ENCODE measurements at places on chromosomes 4 and X.

DNA sequence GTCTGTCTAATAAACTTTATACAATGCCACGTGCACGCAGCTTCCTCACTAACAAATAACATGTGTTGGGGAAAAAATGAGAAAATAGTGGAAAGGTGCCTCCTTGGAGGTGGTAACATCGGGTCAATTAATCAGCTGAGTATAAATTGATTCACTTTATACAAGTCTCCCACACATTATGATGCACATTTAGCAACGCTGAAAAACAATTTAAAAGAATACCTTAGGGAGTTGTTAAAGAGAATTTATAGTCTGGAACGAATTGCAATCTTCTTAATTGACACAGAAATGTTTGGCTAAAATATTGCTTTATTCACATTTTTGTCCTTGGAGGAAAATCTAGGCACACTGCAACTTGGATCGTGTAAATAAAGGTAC is 84.2 kb downstream of the HPRT1 start:
- no peaks in the 10 kb centered on the region for H3K36me3 ChIP-seq
- peaks cover 20% of the 10 kb centered on the region for H3K27me3 ChIP-seq
- no peak overlapping the region for H3K27ac ChIP-seq
- no peak overlapping the region for H3K4me3 ChIP-seq
- peaks cover 12% of the 10 kb centered on the region for H3K4me1 ChIP-seq

DNA sequence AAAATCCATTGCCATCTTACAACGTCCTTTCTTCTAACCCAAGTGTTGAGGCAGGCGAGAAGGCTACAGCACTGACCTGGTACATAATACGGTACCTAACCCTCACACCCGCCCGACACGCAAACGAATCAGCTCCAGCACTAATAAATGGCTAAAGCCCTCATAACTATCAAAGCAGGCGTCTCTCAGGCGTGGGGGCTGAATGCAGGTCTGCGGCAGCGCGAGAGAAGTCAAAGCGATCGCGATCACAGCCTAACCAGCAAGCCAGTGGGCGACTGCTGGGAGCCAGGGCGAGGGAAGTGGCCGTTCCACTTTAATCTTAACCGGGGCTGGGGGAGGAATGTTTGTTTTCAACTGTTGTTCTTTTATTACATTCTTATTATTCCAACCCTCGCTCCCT is 1.5 kb downstream of the CDX4 start:
- H3K4me3 ChIP-seq = no peak overlapping the region
- DNase-seq = no peak
- no peaks in the 10 kb centered on the region for H3K4me1 ChIP-seq
- no peak overlapping the region for H3K27ac ChIP-seq

DNA sequence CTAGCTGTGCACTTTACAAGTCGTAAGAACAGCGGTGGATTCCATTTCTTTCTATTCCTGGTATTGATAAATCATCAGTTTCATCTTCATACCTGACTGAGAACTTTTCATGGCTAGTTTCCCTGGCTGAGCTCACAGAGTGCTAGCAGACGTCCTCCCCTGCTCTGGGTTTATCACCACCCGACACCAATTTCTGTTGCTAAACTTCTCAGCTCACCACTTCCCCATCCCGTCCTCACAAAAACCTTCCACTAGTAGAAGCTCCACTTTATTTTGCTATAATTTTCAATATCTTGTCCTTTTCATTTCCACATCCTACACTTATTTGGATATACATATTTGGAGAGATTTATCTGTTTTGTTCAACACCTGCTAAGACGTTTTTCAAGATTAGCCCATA is 869.4 kb upstream of the FRG1 start:
- H3K36me3 ChIP-seq = no peaks in the 10 kb centered on the region
- H3K4me1 ChIP-seq = no peaks in the 10 kb centered on the region
- no peaks in the 10 kb centered on the region for H3K27me3 ChIP-seq
- H3K4me3 ChIP-seq = no peak overlapping the region
- DNase-seq = no peak
- H3K27ac ChIP-seq = no peak overlapping the region

DNA sequence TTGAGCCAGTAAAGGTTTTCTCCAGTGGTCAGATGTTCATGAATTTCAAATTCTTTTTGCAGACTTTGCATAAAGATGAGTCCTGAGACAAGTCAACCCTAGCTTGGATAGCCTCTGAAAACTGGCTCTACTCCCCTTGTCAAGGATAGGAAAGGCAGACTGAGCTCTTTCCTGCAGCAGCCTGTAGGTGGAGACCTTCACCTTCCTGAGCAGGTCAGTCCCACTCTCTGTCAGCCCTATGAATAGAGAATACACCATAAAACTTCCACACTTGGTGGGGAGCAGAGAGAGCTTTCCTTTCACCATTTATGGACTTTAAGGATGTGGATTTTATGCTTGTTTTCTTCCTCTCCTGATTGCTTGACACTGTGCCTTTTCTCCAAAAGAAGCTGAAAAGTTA is 41.9 kb downstream of the PCDH19 start:
- no peaks in the 10 kb centered on the region for H3K27me3 ChIP-seq
- no peak overlapping the region for H3K4me3 ChIP-seq
- no peaks in the 10 kb centered on the region for H3K4me1 ChIP-seq
- DNase-seq = no peak

- H3K4me3 ChIP-seq = peak within 1 kb of the TSS; percentile 73
- no peak for DNase-seq
- H3K4me1 ChIP-seq = peaks cover 47% of the 10 kb centered on the region
- peak within 1 kb of the TSS; percentile 72 for H3K27ac ChIP-seq
- H3K27me3 ChIP-seq = no peaks in the 10 kb centered on the region
Measured at GRCh38 chrX:124346117-124346876, at the start of gene SH2D1A. Gene SH2D1A (plus strand): TSS chrX:124346563. CDS start chrX:124346643, 80 bp downstream.

DNA sequence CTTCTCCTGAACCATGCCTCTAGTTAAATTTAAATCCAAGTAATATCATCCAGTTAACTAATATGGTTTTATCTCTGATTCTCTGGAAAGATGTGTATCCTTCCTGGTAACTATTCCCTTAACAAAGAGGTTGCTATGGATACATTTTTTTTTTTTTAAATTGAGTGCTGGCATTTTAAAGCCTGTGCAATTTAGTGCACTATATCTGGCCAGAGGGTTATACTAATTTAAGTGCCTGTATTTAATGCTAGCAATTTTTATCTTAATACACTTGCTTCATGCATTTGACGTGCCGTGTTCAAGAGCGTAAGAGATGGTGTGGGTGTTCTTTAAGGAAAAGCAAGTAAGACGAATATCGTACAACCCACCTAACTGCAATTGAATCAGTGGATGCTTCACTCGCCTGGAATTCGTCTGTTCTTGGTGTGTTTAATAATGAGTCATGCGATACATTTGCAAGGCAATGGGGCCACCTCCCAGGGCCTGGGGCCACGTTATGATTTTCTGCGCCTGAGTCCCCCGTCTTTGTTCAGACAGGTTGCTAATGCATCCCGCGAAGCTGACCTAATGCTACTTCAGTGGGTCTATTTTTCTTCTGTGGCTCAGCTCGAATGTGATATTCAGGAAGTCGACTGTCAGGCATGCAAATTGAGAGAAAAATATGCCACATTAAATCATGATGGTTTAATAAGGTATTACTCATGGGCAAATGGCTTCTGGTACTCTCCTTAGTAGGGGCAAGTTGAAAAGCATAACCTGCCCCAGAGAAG is 14.2 kb upstream of the MID1 start:
- no peaks in the 10 kb centered on the region for H3K27me3 ChIP-seq
- DNase-seq = no peak
- no peak overlapping the region for H3K4me3 ChIP-seq
- no peaks in the 10 kb centered on the region for H3K4me1 ChIP-seq

DNA sequence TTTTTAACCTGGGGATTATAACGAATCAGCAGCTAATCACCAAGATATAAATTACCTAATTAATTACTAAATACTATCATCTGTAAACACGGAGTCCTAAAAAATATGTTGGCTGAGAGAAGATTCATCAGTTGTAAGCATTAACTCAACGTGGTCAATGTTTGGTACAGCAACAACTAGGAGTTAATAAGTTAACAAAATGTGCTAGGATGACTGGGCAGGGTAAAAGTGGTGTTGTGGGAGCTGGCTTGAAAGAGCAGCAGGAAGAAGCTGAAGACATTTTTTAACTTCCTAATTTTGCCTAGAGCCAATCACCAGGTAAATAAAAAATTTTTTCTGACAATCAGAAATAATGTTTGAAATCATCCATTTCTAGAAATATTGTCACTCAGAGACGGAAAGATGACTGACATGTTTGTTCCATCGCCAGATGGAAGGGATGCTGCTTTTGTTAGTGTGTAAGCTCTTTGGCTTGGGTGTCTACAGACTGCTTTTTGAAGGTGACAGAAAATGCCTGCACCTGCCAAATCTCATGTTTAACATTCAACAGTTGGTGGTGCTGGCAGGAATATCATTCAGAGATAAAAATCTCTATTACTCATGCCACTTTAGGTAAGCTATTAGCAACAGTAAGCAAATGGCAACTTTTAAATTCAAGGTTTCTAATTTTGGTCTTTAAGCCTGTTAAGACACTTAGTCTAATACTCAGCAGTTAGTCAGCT is 1126.9 kb downstream of the STPG2 start:
- DNase-seq = no peak
- H3K27me3 ChIP-seq = no peaks in the 10 kb centered on the region
- H3K27ac ChIP-seq = no peak overlapping the region
- no peaks in the 10 kb centered on the region for H3K4me1 ChIP-seq

- no peak overlapping the region for H3K4me3 ChIP-seq
- H3K27me3 ChIP-seq = no peaks in the 10 kb centered on the region
- no peaks in the 10 kb centered on the region for H3K4me1 ChIP-seq
- no peak for DNase-seq
- no peaks in the 10 kb centered on the region for H3K36me3 ChIP-seq
- no peak overlapping the region for H3K27ac ChIP-seq
Measured at GRCh38 chrX:70141373-70141772, 8.1 kb downstream of the IGBP1 start.

DNA sequence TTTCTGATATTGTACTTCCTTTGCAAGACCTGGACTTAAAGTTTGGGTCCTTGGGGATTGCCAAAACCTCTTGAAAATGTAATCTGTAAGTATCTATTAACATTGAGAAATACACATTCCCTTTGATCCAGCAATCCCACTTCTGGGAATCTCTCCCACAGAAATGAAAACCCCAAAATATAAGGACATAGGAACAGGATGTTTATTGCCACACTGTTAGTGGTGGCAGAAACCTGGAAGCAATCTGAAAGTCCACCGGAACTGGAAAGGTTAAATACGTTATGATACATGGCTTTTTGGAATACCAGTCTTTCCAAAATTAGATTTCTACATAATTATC is 71.2 kb upstream of the STX18 start:
- H3K4me1 ChIP-seq = no peaks in the 10 kb centered on the region
- H3K36me3 ChIP-seq = no peaks in the 10 kb centered on the region
- H3K27me3 ChIP-seq = no peaks in the 10 kb centered on the region

DNA sequence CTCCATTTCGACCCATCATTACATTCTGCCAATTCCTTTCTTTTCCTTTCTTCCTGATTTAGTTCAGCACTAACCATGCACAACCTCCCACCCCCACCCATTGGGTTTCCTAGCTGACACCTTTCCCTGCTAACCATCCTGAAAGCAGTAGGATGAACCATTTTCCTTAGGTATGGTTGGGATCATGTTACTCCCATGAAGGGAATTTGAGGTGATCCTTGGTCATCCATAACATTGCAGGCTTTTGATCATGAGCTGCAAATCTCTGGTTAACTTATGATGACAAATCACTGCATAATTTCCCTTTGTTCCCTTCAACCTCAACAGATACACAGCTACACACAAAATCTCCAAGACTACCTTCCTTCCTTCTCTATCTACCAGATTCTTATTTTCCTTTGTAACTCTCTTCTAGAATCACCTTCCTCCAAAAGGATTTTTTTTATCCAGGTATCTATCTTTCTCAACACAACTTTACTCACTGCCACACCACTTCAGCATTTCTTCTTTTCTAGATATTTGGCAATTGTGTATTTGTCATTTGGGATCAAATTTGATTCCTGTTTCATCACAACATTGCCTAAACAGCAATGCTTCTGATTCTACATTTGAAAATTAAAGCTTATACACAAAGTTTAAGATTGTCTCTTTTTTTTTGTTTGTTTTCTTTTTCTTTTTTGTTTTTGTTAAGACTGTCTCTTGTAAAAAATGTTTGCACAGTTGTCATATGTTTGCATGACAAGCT is 145.1 kb downstream of the RBM47 start:
- no peaks in the 10 kb centered on the region for H3K27me3 ChIP-seq
- H3K27ac ChIP-seq = no peak overlapping the region
- H3K4me1 ChIP-seq = no peaks in the 10 kb centered on the region
- no peak overlapping the region for H3K4me3 ChIP-seq
- no peak for DNase-seq

GRCh38 chr4:107897823-107898222 is 33.5 kb upstream of the CYP2U1 start:
- H3K27me3 ChIP-seq = no peaks in the 10 kb centered on the region
- no peaks in the 10 kb centered on the region for H3K36me3 ChIP-seq
- H3K4me1 ChIP-seq = no peaks in the 10 kb centered on the region
- no peak overlapping the region for H3K4me3 ChIP-seq

GRCh38 chr4:111537165-111537564 is 608.1 kb upstream of the FAM241A start:
- DNase-seq = no peak
- H3K27me3 ChIP-seq = no peaks in the 10 kb centered on the region
- H3K36me3 ChIP-seq = no peaks in the 10 kb centered on the region

DNA sequence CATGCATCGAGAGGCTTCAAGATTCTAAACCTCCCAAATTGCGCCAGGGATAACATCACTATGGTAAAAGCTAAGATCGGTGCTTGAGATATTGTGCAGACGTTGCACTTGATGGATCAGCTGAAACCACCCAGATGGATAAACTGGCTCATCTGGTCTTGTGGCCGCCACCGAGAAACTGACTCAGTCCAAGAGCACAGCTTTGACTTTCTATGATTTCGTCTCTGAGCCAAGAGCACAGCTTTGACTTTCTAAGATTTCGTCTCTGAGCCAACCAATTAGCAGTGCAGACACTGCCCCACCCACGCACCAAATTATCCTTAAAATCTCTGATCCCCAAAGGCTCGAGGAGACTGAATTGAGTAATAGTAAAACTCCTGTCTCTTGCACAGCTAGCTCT is 687.2 kb downstream of the FAM133A start:
- no peak overlapping the region for H3K27ac ChIP-seq
- no peak overlapping the region for H3K4me3 ChIP-seq
- no peak for DNase-seq
- H3K36me3 ChIP-seq = no peaks in the 10 kb centered on the region
- no peaks in the 10 kb centered on the region for H3K4me1 ChIP-seq
- no peaks in the 10 kb centered on the region for H3K27me3 ChIP-seq

- no peaks in the 10 kb centered on the region for H3K36me3 ChIP-seq
- no peak overlapping the region for H3K27ac ChIP-seq
- H3K4me1 ChIP-seq = peaks cover 69% of the 10 kb centered on the region
- H3K4me3 ChIP-seq = no peak overlapping the region
Measured at GRCh38 chrX:13005661-13006473, 31.0 kb downstream of the TMSB4X start.

- H3K27ac ChIP-seq = no peak overlapping the region
- H3K27me3 ChIP-seq = no peaks in the 10 kb centered on the region
- H3K36me3 ChIP-seq = no peaks in the 10 kb centered on the region
- peaks cover 7% of the 10 kb centered on the region for H3K4me1 ChIP-seq
- DNase-seq = no peak
- H3K4me3 ChIP-seq = no peak overlapping the region
Measured at GRCh38 chr4:88964450-88964849, 92.5 kb downstream of the FAM13A start.

All from CD8-positive, alpha-beta memory T cell (primary cell).